ENCODE measurements at places on chromosomes 2 and 18. TPM values are rescaled to one million over a fixed set of nuclear protein-coding genes. Genes with fewer than 3 reads are reported as not detected.

DNA sequence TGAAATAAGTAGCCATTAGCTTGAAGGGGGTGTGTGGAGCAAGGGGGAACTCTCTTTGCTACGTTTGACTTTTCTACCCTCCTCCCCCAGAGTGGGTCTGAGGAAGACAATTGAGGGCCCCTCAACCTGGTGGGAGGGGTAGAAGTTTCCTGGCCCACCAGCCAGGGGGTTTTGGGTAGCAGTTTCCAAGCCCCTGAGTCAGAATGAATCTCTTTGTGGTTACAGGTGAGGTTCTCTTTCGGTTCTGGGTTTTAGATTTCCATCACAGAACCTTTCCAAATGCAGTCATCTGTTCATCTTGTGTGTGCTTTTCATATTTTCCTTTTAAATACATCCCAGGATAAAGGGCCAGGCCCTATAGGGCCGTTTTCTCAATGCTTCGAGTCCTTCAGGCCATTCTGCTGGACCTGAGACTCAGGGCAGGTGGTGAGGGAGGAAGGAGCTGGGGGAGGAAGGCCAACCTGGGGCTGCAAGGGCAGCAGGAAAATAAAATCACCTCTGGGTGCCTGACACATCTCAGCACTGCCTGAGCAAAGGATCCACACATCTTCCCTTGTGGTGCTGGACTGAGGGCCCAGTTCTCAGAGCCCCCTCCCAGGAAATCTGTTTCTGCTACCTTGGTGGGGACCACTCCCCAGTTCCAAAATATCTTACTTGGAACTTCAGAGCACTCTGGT is 4.7 kb downstream of the LBH start:
- no peak for DNase-seq

DNA sequence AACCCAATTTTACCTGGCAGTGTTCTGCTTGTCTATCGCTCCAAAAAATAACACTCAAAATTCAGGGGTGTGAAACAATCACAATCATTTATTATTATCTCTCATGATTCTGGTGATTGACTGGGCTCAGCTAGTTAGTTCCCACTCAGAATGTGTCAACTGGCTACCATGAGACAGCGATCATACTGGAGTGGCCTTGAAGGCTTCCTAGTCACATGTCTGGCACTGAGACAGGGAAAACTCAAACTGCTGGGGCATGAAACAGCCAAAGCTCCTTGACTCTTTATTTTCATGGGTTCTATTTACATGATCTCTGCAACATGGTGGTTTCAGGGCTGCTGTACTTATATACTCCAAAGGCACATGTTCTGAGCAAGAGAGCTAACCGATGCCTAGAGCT is 6.2 kb upstream of the ANXA4 start:
- DNase-seq: no peak

DNA sequence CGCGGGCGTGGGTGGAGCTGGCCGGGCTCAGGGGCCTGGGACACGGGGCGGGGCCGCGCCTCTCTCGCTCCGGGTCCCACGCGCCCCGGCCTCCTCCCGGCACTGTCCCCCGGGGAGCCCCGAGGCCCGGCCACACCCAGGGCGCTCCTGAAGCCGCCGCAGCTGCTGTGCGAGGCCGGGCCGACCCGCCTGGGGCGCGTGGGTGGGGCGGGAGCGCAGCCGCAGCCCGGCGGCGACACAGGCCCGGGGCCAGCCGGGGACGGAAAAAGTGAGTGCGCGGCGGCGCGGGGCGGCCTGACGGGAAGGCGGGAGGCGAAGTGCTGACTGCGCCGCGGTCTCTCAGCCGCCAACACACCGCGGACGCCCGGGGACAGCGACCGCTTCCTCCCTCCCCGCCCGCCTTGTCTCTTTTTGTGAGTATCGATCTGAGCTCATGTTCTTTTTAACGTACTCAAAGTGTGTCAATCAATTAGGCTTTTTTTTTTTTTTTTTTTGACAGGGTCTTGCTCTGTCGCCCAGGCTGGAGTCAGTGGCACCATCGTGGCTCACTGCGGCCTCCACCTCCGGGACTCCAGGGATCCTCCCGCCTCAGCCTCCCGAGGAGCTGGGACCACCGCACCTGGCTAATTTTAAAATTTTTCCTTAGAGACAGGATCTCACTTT is 14.5 kb downstream of the PDCD1 start:
- DNase-seq: peak; percentile 88

SRD5A2 gene
- not detected for total RNA-seq

DNA sequence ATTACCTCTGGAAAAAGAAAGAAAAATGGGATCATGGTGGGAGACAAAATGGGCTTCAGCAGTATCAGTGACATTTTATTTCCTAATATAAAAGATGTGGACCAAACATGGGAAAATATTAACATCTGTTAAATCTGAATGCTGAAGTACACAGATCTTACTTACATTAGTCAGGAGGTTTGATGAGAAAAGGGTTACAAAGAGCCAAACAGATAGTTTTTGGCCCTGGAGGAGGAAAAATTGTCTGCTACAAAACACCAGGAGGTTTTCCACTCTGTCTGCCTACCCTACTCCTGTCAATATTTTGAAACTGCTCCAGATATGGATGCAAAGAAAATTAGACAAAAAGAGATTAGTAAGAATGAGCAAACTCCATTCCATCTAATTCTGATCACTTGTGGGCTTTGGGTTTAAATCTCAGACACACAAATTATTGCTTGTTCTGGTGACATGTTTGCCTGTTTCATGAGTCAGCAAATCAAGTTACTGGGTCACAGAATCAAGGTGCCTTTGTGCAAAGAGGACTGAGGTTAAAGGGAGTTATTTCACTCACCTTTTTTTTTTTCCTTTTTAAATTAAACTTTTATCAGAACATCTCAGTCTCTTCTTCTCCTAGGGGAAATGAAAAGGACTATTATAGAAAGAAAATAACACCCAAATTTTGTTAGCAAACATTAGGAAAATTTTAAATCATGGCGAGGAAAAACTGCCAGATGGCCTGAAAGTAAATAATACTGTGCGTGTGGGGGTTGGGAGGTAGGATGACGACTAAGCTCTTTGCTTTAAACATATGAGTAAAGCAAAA is 87.0 kb upstream of the SPATS2L start:
- no peak for DNase-seq
